ENCODE measurements at places on chromosomes 7 and 10.

- no peak for DNase-seq
These were observed 649.2 kb downstream of the SORCS1 start for GRCh38 chr10:106515206-106515790.

GRCh38 chr10:11113156-11113555 is 95.5 kb downstream of the CELF2 start:
- DNase-seq, result peak; percentile 33

DNA sequence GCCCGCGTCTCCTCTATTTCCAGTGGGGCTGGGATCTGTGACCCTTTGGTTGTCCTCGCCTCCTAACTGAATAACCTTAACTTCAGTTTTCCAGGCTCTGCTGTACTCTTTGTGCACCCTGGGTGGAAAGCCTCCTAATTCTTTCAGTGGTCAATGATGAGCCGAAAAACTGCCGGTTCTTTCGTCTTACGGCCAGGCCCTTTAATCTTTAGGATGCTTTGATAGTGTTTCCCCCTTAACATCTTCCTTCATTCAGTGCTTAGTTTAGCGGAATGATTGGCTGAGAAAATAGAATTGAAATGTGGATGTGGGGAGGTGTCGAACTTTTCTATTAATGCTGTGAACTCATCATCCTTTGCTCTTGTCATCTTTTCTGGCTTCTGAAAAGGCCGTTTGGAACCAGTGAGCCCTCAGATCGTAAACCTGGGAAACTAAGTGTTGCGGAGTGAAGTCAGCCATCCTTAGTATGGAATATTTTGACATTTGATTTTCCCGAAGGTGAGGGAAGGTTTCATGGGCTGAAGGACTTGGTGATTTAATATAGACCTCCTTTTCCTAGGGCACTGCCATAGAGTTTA is 847 bp downstream of the GARS1 start:
- no peak for DNase-seq

GRCh38 chr10:52348037-52348564 is 34.0 kb downstream of the DKK1 start:
- no peak for DNase-seq

- peak; percentile 21 for DNase-seq
These were observed 53.8 kb downstream of the KCTD7 start for GRCh38 chr7:66682350-66683093.
